ENCODE measurements at places on chromosomes 5 and 9.

GRCh38 chr5:65986050-65986451 is 59.7 kb downstream of the ERBIN start:
- DNase-seq = no peak

DNA sequence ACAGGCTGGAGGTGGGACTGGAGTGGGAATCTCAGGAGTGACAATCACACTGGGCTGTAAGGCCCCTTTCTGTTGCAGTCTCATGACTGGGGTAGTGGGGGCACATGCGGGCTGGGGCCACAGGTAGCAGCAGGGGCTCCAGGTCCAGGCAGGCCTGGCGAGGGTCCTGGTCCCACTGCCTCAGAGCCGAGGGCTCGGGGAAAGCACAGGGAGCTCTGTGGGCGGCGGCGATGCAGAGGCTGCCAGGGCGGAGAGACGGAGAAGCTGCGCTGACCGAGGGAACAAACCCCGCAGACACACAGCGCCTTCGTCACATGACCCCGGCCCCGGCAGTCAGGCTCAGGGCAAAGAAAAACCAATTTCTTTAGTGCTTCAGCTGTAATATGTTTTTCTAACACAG is 5.3 kb upstream of the LHX3 start:
- no peak for DNase-seq

- DNase-seq = no peak
Measured at GRCh38 chr5:5416733-5417132, 5.7 kb upstream of the ICE1 start.

GRCh38 chr5:179974946-179975712 is 67.4 kb upstream of the TBC1D9B start:
- no peak for DNase-seq

GRCh38 chr9:18149471-18150011 is 324.4 kb upstream of the ADAMTSL1 start:
- no peak for DNase-seq

DNA sequence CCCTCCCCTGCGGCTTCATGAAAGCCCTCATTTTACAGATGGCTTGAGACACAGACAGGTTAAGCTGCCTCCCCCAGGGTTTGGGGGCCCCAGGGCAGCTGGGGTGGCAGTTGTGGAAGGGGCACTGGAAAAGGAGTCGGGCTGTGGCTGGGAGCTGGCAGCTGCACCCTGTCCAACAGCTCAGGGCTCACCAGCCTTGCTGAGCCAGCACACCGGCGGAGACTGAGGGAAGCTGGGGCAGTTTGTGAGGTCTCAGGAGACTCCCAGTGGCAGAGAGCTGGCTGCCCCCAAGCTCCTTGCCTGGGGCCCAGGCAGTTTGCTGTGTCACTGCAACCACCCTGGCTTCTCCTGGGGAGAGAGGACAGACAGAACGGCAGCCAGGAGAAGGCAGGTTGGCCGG is 34.8 kb upstream of the RAPGEF1 start:
- no peak for DNase-seq

GRCh38 chr5:140324041-140324600 is 21.2 kb upstream of the PFDN1 start:
- DNase-seq = no peak

DNA sequence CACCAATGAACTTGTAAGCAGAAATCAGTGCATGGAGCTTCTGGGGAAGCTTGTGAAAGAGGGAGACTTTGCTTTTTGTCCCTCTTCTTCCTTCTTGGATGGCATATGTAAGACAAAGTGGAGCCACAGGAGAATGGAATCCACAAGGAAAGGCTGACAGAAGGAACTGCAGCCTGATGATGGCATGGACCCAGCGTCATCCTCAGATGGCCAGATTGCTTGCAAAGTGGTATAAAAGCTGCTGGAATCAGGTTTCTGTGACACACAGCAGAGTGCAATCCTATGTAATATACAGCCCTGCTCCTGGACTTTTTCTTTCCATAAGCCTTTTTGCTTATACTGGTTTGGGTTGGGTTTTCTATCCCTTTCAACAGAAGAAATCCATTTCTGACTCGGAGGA is 31.4 kb upstream of the SPARC start:
- DNase-seq = no peak

DNA sequence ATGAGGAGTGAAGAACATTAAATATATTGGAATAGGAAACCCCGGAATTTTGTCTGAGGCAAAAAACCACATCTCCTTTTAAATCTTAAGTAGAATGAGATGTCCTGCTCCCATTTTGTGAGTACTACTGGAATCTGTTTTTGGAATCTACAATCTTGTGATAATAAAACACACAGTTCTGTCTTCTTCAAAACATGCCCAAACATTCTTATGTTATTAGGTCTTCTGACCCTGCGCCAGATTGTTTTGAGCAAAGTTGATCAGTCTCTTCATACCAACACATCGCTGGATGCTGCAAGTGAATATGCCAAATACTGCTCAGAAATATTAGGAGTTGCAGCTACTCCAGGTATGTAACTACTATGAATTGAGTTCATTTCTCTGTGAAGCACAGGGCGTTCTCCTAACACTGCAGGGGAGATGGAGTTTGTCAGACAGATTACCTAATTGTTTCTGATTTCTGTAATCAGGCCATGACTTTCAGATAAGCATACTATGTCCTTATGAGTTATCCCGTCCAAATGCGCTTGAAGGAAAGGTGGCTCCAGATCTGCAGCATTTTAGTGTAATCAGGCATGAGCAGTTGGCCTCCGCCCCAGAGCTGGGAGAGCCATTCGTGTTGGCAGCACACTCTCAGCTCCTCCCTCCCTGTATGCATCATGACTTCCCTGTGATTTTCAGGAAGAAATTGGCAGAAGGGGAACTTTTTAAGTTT is 88.0 kb downstream of the NLN start:
- no peak for DNase-seq

DNA sequence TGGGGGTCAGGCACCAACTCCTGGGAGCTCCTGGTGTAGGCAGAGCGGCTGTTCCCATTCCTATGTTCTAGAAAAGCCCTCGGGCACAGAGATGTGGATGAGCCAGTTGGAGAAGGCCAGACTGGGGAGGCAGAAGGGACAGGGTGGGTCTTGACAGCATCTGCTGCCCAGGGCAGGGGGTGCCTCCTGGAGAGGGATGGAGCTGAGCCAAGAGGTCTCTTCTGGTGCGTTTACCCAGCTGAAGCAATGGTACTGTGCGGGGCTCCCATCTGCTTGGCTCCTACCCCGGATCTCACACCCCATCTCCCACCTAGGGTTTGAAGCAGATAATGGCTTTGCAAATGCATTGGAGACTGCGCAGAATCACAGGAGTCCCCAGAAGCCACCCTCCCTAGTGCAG is 41.3 kb downstream of the SHB start:
- DNase-seq = no peak

- DNase-seq = no peak
Measured at GRCh38 chr5:95081500-95081960, 203.4 kb downstream of the MCTP1 start.

GRCh38 chr5:53109056-53109442 is 508 bp downstream of the MOCS2 start:
- no peak for DNase-seq

GRCh38 chr5:67771221-67771620 is 444.3 kb upstream of the PIK3R1 start:
- DNase-seq = no peak
